ENCODE measurements at places on chromosomes 16 and 17.

- no peaks in the 10 kb centered on the region for H3K36me3 ChIP-seq
- peaks cover 8% of the 10 kb centered on the region for H3K4me1 ChIP-seq
- no peak overlapping the region for H3K27ac ChIP-seq
- no peak for DNase-seq
These were observed 4.8 kb upstream of the ARL4D start for GRCh38 chr17:43393944-43394482.

- H3K4me3 ChIP-seq, result no peak overlapping the region
- no peak for DNase-seq
- no peaks in the 10 kb centered on the region for H3K36me3 ChIP-seq
- H3K27me3 ChIP-seq, result peaks cover 24% of the 10 kb centered on the region
- peaks cover 7% of the 10 kb centered on the region for H3K4me1 ChIP-seq
- no peak overlapping the region for H3K27ac ChIP-seq
These were observed 197.2 kb downstream of the FOXL1 start for GRCh38 chr16:86775511-86775921.

DNA sequence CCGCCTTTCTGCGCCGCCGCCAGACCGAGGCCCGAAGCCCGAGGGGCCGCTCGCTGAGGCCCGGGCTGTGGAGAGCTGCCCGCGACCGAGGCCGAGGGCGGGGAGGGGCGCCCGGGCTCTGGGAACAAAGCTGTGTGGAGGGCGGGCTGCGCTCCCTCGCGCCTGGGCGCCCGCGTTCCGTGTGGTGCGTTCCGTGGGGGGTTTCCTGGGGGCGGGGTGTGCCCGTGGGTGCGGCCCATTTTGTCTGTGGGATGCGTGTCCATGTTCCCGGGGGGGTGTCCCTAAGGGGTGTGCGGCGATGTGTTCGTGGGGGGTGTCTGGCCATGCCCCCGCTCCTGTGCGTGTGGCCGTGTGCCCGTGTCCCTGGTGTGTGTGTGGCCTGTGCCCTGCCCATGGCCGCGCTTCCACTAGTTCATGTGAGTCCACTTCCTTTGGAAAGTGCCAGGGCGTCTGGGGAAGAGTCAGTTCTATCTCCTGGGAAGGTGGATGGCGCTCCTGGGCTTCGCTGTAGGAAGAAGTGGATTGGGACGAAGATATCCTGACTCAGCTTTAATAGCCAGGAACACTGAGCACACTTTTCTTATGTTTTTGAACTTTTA lies 520 bp downstream of the JPT2 start:
- peaks cover 17% of the 10 kb centered on the region for H3K36me3 ChIP-seq
- peak overlapping the region; percentile 85 for H3K4me3 ChIP-seq
- H3K4me1 ChIP-seq, result peaks cover 33% of the 10 kb centered on the region
- peak overlapping the region; percentile 95 for H3K27ac ChIP-seq
- no peak for DNase-seq

- DNase-seq, result no peak
- H3K36me3 ChIP-seq, result no peaks in the 10 kb centered on the region
- no peak overlapping the region for H3K4me3 ChIP-seq
- H3K27me3 ChIP-seq, result peaks cover 20% of the 10 kb centered on the region
- peaks cover 30% of the 10 kb centered on the region for H3K4me1 ChIP-seq
- H3K27ac ChIP-seq, result no peak overlapping the region
These were observed 12.2 kb upstream of the CDH5 start for GRCh38 chr16:66354034-66354909.

DNA sequence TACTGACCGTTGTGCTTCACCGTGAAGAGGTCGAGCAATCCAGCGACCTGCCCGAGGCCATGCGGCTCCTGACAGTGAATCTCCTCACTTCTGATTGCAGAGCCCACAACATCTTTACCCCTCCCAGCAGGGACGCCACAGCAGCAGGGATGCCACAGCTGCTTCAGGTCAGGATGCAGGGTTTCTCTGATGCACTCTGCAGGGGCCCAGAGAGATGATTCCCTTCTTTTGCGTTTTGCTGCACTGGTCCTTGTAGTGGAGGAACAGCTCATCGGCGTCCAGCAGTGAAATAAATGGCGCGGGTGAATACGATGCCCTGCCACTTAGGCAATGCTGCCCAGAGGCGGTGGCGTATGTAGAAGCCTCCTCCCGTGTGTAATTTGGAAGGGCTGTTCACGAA lies 5.6 kb downstream of the KIAA0513 start:
- no peaks in the 10 kb centered on the region for H3K27me3 ChIP-seq
- H3K4me1 ChIP-seq, result peaks cover 29% of the 10 kb centered on the region
- H3K36me3 ChIP-seq, result peaks cover 3% of the 10 kb centered on the region

- H3K4me1 ChIP-seq, result peaks cover 9% of the 10 kb centered on the region
- H3K27me3 ChIP-seq, result no peaks in the 10 kb centered on the region
- H3K4me3 ChIP-seq, result no peak overlapping the region
- no peaks in the 10 kb centered on the region for H3K36me3 ChIP-seq
These were observed 265.1 kb downstream of the NTN1 start for GRCh38 chr17:9286434-9286833.

- H3K4me1 ChIP-seq, result no peaks in the 10 kb centered on the region
- H3K4me3 ChIP-seq, result no peak overlapping the region
- no peaks in the 10 kb centered on the region for H3K36me3 ChIP-seq
- DNase-seq, result peak; percentile 25
These were observed 142.9 kb upstream of the MYOCD start for GRCh38 chr17:12522743-12523183.
